ENCODE measurements at places on chromosomes 2 and 18.

- peak; percentile 92 for DNase-seq
These were observed 21.7 kb upstream of the EFHD1 start for GRCh38 chr2:232611559-232612218.

DNA sequence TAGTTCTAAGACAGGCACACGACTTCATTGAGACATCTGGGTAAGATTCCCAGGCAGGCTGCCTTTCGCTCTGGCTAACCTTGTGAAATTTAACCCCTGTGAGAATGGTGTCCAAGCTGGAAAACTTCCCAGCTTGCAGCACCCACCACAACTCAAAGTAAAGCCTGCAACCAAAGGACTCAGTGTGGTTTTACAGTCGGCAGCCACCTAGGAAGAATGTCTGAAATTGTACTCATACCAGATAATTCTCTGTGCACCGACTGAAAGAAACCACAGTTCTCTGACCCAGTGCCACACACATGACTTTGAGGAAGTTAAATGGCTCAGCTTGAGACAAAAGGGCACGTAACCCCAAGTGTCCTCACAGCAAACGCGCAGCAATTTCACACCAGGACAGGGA lies 125.7 kb downstream of the RBMS1 start:
- DNase-seq = no peak

DNA sequence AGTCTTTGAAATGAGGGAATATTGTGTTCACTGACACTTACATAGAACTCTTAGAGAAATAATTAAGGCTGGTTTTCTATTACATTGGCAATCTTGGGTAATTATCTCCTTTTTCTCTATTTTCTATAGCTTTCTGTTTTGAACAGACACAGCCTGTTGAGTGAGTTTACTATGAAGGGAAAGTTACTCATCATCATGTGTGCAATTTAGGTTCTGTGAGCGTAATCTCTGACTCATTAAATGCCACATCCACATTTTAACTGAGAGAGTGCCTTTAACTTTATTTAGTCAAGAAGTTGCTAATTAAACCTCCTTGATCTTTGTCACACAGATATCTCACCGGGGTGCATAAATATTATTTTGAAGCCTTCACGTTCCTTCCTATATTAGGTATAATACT lies 174.0 kb upstream of the SLC8A1 start:
- DNase-seq = no peak

DNA sequence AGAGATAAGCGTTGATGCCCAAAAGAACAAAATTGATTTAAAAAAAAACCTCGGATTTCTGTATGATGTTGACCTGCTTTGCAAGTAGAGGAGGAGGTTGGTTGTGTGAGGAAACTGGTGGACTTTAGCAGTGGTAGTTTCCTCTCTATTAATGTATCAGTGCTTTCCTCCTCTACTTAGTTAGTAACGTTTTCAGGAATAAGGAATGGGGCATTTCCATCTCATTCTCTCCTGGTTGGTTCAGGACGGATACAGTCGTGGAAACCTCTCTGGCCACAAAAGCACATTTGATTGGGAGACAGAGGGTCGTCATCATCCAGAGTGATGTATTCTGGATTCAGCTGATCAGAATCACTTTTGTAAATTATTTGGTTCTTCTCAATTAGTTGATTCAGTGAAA lies 1.5 kb downstream of the FHOD3 start:
- DNase-seq = no peak

DNA sequence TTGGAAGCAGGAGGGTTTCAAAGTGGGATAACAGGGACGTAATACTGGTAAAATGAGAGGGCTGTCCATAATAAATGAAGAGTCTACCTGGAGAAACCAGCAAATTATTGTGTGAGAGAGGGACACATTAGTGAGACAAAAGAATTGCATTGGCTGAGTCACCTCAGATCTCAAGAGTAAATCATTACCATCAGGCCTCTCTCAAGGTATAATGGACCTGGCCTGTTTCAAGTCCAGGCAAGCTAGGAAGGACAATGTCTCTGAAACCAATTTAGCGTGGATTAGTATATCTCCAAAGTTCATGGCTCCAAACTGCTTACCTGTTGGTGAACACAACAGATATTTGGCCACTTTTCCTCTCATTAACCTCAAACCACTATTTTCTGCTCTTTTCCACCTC lies 471.4 kb downstream of the CMPK2 start:
- DNase-seq = no peak

DNA sequence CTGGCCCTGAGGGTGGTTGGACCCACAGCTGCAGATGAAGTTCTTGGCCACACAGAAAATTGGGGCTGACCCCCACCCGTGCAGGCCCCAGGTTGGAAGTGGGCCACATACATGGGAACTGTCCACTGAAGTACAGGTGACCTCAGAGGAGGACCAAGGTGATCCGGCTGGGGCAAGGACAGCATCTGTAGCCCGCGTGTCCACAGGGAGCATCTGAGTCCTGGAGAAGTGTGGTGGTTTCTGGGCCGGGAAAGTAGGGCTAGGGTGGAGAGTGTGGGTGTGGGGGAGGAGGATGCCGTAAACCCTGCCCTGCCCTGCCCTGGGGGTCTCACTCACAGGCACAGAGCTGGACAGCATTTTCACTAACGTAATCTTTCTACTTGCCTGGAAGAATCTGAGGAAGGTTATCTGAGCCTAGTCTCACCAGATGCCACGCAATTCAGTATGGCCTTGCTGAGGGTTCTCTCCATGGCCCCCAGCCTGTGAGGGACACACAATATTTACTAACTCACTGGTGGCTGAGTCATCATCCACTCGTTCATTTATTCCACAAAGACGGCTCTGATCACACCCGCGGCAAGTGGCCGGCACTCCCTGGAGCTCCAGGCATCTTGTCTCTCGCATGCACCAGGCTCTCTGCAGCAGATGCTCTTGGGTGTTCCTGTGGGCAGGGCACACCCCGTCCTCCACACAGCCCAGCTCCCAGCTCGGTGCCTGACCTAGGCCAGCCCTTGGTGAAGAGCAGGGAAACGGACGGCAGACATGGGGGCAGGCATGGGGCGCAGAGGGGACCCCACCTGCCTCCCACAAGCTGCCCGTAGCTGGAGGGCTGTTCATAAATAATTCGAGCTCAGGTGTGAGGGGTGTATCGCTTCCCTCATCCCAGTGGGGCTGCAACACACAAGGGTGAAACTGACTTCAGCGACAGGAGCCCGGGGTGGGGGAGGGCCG lies 51.2 kb downstream of the INHBB start:
- DNase-seq = peak; percentile 85

GRCh38 chr2:224922142-224922727 lies 120.0 kb downstream of the DOCK10 start:
- no peak for DNase-seq

DNA sequence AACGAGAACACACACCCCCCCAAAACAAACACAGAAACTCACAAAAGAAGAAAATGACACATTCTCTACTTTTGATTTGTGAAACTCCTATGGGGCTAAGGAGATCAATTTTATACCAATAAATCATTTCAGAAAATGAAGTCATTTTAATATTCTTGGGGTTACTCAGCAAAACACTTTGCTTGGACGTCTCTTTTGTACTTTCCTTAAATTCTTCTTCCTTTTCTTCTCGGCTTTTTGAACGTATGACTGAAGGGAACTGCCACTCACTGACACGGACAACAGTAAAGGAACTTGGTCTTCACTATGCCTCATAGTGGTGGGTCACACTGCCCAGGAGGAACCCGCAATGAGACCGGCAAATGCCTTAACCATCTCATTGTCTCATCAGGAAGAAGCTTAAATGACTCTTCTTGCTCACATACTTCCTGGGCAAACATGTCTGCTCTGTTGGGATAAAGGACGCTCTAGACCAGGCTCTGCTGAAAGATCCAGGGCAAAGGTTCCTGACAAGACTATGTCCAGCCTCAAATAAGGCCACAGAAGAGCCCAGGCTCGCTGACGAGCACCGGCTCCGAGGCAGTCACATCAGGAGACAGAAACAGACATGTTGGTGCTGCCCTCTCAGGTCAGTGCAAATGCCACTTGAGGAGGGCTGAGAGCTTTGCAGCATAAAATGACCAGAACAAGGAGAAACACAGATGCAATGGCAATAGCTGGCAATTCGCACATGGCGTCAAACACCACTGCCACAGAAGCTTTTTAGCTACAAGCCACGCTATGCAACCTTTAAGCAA lies 205.5 kb downstream of the TGIF1 start:
- DNase-seq = no peak

DNA sequence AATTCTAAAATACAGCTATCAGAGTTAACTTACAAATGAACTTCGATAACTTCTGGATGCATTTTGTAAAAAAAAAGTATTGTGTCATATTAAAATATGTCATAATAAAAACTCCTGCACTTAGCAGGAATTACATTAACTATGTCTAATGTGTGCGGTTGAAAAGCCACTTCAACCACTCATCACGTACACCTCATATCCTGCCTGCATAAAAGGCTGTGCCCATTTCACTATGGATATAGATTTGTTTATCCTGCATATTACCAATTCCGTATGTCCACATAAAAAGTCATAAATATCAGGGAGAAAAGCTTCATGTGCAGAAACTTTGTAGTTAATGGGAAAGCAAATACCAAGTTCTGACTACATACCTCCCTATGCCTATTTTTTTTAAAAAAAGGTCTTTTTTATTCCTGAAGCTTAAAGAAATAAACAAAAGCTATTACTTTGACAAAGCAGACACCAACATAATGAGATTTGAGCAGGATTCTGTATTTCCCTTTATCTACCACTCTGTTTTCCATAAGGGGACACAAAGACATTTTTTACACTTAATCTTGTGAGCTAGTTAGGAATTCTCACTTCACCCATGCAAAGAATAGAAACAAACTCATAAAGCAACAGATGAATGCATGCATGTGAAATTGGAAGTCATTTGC lies 96.1 kb downstream of the PPP1R1C start:
- no peak for DNase-seq
